ENCODE measurements at places on chromosomes 2 and 18.

GRCh38 chr2:71045151-71045550, 23.3 kb upstream of the NAGK start:
- DNase-seq: no peak

DNA sequence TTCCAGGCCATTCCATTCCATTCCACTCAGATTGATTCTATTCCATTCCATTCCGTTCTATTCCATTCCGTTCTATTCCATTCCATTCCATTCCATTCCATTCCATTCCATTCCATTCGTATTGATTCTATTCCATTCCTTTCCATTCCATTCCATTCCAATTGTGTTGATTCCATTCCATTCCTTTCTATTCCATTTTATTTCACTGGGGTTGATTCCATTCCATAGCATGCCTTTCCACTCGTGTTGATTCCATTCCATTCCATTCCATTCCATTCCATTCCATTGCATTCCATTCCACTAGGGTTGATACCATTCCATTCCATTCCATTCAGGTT, 1142.3 kb downstream of the RPIA start:
- no peak for DNase-seq

DNA sequence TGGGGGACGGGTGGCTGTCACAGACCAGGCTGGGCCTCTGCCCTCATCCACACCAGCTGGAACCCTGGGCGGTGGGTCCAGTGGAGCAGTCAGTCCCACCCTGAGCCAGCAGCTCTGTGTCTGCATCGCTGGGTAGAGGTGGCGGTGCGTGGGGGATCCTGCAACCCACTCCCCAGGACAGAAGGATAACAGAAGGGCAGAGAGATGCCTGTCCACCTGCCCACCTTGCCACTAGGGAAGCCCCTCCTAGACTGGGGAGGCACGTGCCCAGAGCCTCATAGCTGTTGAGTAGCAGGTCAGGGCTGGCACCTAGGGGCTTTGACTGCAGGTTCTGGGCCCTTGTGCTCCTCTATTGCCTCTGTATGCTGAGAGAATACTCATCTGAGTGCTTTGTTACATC, 2.4 kb downstream of the ATOH8 start:
- no peak for DNase-seq

GRCh38 chr2:178449700-178450523, 1.1 kb downstream of the PRKRA start:
- no peak for DNase-seq

DNA sequence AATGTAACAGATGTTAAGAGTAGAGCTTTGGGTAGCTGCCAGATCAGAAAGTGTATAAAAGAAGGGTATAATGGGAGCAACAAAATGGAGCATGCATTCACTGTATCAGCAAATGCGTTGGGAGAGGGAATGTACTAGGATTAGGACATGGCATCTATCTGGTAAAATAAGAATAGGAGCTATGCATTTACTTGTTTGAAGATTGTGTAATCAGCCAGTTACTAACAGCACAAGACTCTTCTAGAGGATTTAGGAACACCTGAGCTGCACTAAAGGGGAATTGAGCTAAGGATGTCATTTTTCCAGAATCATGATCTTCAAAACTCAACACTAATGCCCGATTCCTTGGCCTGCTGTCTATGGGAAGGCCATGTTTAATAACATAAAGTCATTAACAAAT, 394.2 kb upstream of the TNP1 start:
- DNase-seq: no peak

GRCh38 chr2:126241001-126241400, 415.0 kb upstream of the GYPC start:
- DNase-seq: no peak

GRCh38 chr2:148978026-148978685, 60.3 kb upstream of the LYPD6B start:
- DNase-seq: peak; percentile 77

- no peak for DNase-seq
Measured at GRCh38 chr2:163852616-163853015, 116.8 kb upstream of the FIGN start.

DNA sequence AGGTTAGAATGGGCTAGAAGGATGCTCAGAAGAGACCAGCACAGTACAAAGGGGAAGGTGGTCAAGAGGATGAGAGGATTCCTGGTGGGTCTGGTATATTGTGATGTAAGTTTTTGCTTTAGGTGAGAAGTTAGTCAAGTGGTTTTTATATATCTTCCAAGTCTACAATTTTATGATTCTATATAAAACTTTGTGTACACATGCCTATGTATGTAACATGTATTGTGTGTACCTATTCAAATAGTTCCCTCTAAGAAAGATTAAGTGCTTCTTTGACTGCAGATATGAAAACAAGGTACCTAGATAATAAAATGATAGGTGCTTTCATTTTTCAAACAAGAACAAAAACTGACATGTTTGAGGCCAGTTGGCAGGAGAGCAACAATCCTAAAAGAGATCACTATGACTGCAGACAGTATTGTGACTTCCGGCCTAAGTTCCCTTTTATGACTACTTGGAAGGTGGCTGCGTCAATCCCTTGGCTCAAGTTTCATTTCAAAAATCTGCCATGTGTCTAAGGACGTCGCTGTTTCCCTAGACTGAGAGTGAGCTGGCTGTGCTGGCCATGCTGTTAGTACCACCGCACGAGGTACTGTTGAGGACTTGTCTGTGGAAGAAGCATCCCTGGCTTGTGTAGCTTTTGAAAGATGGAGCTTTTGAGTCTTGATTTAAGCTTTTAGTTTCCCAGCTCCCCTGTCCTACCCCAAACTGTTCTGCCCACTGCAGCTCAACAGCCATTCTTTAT, 123.1 kb downstream of the PRPF40A start:
- peak; percentile 77 for DNase-seq

DNA sequence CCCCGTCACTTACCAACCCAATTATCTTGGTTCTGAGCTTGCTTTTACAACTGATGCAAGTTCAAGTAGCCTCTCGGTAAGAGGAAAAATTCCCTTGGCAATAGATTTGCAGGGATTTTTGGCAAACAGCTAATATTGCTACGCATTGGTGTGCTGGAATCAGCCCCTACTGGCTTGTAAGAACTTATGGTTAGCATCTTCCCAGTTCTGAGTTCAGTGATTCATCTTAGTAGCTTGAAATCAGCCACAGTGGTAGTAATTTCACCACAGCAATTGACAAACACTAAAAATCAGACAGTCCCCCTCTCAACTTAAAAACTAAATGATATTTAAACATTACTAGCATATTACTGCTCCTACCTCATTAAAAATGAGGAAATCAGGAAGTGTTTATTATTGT, 5.9 kb upstream of the RAX start:
- DNase-seq: no peak

DNA sequence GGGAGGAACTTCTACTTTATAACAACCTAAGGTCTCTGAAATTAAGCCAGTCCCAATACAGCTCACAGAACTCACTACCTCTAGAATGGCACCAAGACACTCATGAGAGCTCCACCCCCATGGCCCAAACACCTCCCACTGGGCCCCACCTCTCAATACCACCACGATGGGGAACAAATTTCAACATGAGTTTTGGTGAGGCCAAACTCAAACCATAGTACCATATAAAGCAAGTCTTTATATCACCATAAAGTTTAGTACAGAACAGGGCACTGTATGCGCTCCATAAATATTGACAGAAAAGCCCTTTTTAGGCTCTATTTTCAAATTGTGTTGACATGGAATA, 3.3 kb downstream of the AFG3L2 start:
- no peak for DNase-seq

DNA sequence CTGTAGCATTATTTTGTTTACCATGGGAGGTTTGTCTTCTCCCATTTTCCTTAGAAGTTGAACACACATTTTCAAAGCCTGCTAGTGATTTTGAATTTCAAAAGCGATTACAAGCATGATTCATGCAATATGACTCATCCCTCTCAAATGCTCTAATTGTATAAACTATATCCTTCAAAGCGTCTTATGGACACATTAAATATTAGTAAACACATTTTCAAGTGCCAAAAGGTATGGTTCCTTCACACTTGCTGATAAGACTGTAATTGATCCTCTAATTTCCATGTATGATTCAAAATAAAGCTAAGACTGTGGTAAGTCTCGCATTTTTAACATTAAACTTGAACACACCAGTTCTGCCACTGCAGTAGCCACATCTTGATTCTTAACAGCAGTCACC, 512.9 kb downstream of the LRRTM4 start:
- no peak for DNase-seq

DNA sequence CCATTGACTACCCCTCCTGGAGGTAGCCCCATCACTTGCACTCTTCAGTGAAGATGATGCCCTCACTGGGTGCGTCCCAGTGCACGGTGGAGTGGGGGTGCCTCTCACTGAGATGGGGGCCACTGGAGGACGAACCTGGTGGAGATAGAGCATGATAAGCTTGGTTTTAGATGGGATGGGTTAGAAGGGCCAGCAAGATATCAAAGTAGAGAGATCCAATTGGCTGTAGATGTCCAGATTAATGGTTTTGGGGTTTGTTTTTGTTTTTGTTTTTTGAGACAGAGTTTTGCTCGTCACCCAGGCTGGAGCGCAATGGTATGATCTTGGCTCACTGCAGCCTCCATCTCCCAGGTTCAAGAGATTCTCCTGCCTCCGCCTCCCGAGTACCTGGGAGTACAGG, 28.3 kb downstream of the DPYSL5 start:
- no peak for DNase-seq

GRCh38 chr2:226671141-226671676, 128.4 kb downstream of the IRS1 start:
- DNase-seq: no peak

DNA sequence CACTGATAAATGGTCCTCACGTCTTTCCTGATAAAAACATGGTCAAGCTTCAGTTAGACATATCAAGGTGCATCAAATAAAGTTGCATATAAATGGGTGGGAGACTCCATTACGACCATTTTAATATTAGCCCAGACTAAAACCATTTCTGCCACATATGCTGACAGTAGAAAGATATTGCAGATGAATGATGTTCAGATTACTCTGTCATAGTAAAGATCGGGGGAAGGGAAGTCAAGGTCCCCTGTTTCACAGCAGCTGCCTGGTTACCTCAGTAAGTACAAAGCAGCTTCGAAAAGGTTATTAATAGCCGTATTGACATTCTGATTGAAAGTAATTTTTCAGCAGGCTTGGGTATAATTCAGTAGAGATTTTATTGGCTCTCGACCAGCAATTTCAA, 927.7 kb upstream of the CDH2 start:
- no peak for DNase-seq

- DNase-seq: no peak
Measured at GRCh38 chr2:120791243-120791961, 55.7 kb downstream of the GLI2 start.

GRCh38 chr2:221671515-221671914, 99.4 kb upstream of the EPHA4 start:
- no peak for DNase-seq

DNA sequence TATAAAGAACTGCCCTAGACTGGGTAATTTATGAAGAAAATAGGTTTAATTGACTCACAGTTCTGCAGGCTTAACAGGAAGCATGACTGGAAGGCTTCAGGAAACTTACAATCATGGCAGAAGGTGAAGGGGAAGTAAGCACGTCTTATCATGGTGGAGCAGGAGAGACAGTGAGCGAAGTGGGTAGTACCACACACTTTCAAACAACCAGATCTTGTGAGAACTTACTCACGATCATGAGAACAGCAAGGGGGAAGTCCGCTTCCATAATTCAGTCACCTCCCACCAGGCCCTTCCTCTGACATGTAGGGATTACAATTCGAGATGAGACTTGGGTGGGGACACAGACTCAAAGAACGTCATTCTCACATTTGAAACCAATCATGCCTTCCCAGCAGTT, 260.1 kb upstream of the FAM98A start:
- no peak for DNase-seq

DNA sequence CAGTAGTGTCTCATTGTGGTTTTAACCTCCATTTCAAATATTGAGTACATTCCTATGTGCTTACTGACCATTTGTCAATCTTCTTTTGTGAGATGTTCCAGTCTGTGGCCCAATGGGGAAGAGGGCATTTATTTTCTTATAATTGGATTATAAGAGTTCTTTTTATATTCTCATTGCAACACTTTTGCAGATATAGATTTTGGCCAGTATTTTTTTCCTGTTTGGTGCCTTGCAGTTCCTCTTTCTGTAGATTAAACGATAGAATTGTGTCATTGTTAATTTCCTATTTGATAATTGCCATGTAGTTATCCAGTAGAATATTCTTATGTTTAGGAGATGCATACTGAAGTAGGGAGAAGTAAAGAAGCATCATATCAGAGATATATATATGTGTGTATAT, 56.4 kb upstream of the CYTIP start:
- DNase-seq: no peak

GRCh38 chr2:1039549-1039948, 88.9 kb downstream of the SNTG2 start:
- no peak for DNase-seq

- DNase-seq: no peak
Measured at GRCh38 chr2:29060441-29060840, 13.9 kb downstream of the PCARE start.

DNA sequence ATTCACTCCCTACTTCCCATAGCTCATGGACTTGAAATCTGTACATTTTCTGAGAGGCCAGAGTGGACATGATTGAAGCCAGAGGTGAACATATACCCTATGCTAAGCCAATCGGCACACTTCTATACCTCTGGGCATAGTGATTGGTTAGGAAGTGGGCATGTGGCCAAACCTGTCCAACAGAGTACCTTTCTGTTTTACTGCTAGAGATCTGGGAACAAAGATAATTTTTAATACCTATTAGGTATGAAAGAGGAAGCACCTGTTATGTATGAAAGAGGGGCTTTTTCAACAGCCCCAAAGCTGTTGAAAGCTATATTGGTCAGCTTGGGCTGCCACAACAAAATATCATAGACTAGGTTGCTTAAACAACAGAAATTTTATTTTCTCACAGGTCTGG, 27.7 kb downstream of the METTL8 start:
- DNase-seq: no peak

- no peak for DNase-seq
Measured at GRCh38 chr2:186592137-186592875, 2.5 kb downstream of the ITGAV start.

GRCh38 chr2:42105330-42106256, 57.8 kb downstream of the PKDCC start:
- no peak for DNase-seq

- DNase-seq: no peak
Measured at GRCh38 chr2:97936199-97936598, 59.5 kb downstream of the TMEM131 start.

GRCh38 chr2:29811378-29811777, 110.0 kb downstream of the ALK start:
- DNase-seq: no peak

GRCh38 chr2:66920415-66920814, 476.7 kb upstream of the ETAA1 start:
- DNase-seq: no peak

- DNase-seq: no peak
Measured at GRCh38 chr18:79680100-79680879, 687 bp downstream of the CTDP1 start.

GRCh38 chr2:13876491-13877037, 756.0 kb upstream of the LRATD1 start:
- DNase-seq: no peak

Measured in NCI-H446 treated with DMSO at 0.1 percent for 48 hours (cell line).